ENCODE measurements at places on chromosomes 1 and 21.

- no peak for DNase-seq
These were observed 14.0 kb downstream of the PRDM15 start for GRCh38 chr21:41865002-41865777.

DNA sequence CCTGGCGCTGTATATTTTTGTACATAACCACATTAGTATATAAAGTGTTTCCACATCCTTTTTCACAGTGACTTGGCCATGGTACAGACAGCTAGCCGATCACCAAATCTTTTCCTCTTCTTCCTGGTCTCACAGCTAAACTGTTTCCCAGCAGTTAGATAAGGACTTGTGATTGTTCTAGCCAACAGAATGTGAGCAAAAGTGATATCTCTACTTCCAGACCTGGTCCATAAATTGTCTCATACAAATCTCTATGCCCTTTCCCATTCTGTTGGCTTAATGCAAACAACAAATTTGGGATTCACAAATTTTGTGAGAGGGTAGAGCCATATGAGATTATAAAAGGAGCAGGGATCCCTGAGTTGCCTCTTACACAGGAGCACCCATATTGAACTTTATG, 19.5 kb downstream of the PAFAH2 start:
- no peak for DNase-seq

- DNase-seq: no peak
These were observed 72.5 kb downstream of the ASTN1 start for GRCh38 chr1:177092001-177092400.

DNA sequence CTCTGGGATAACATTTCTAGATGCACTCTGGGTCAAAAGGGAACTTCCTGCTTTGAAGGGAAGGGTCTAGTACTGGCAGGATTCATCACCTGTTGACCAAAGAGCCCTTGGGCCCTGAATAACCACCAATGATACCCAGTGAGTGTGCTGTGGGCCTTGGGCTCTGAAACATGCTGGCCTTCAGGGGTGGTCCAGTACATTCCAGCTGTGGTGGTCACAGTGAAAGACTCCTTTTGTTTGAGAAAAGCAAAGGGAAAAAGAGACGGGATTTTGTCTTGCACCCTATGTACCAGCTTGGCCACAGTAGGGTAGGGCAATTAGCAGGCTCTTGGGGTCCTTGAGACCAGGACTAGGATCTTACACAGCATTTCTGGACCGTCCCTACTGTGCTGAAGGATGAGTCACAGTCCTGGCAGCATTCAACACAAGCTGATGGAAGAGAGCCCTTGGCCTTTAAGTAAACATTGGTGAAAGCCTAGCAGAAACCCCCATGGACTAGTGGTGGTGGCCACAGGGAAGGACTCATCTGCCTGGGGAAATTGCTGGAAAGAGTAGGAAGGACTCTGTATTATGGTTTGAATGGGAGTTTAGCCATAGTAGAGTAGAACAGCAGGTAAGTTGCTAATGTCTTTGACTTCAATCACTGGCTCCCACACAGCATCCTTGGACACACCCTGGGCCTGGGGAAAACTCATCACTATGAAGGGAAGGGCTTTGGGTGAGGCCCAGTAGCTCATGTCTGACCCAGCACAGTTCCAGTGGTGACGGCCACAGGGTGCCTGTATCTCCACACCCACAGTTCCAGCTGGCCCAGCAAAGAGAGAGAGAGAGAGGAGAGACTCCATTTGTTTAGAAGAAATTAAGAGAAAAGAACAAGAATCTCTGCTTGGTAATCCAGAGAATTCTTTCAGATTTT, 87.5 kb downstream of the COL24A1 start:
- no peak for DNase-seq

GRCh38 chr21:16534408-16535101, 804.8 kb downstream of the USP25 start:
- DNase-seq: peak; percentile 79

DNA sequence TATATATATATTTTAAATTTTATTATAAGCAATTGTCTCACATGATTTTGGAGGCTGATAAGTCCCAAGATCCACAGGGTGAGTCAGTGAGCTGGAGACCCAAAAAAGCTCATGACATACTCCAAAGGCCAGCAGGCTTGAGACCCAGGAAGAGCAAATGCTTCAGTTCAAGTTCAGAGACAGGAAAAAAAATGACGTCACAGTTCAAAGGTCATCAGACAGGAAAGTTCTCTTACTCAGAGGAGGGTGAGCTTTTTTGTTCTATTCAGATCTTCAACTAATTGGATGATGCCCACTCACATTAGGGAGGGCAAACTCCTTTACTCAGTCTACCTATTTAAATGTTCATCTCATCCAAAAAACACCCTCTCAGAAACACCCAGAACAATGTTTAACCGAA, 18.2 kb downstream of the RXRG start:
- DNase-seq: no peak

- no peak for DNase-seq
These were observed 14.3 kb upstream of the GPR52 start for GRCh38 chr1:174433451-174433850.

GRCh38 chr1:112625696-112626095, 6.1 kb downstream of the CAPZA1 start:
- no peak for DNase-seq

GRCh38 chr1:86175756-86176155, 19.2 kb upstream of the COL24A1 start:
- DNase-seq: no peak

DNA sequence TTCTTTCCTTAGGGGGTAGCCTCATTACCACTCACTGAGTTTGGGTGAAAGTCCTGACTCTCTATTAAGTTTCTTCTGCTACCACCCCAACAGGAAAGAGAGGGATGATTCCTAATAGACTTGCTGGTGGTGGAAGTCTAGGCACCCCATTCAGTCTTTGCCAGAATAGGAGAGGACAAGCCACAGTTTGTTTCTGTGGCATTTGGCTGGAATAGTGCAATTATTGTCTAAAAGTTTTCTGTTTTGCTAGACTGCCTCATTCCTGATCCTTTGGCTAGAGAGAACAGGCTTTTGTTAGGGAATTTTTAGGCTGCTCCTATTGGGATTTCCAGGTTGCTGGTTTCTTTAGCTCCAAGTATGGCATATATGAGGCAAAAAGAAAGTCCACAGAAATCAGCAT, 9.9 kb upstream of the HJV start:
- no peak for DNase-seq

- peak; percentile 37 for DNase-seq
These were observed 1.4 kb downstream of the CSRP1 start for GRCh38 chr1:201505503-201505890.

GRCh38 chr1:162206749-162207635, 137.5 kb downstream of the NOS1AP start:
- no peak for DNase-seq

- DNase-seq: no peak
These were observed 129.3 kb downstream of the PRDM2 start for GRCh38 chr1:13829152-13829769.

DNA sequence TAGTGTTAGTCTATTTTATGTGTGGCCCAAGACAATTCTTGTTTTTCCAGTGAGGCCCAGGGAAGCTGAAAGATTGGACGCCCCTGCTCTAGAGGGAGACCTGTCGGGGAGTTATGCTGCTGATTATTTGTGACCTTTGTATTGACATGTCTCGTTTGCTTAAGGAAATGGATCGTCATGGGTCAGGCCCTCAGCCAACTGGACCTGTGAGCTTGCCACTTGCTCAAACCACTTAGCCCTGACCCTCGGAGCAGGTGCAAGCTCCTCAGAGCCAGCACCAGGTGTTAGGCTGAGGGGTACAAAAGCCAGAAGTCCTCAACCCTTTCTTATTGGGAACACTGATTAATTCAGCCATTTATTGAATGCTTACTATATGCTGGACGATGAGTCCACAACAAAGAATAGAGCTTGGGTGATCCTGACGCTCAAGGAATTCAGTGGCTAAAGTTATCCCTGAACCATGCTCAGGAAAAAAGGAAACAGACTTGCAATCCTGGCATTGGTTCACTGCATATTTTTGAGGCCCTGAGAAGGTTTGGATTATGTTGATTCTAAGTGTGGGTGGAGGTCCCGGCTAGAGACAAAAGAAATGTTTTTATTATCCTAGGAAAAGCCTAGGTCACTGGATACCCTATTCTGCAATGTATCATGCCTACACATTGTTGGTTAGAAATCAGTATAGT, 19.0 kb downstream of the TGFB2 start:
- no peak for DNase-seq

GRCh38 chr1:152777510-152778137, 2.7 kb downstream of the LCE1F start:
- DNase-seq: no peak

- DNase-seq: no peak
These were observed 38.4 kb upstream of the CD101 start for GRCh38 chr1:116962987-116963639.

DNA sequence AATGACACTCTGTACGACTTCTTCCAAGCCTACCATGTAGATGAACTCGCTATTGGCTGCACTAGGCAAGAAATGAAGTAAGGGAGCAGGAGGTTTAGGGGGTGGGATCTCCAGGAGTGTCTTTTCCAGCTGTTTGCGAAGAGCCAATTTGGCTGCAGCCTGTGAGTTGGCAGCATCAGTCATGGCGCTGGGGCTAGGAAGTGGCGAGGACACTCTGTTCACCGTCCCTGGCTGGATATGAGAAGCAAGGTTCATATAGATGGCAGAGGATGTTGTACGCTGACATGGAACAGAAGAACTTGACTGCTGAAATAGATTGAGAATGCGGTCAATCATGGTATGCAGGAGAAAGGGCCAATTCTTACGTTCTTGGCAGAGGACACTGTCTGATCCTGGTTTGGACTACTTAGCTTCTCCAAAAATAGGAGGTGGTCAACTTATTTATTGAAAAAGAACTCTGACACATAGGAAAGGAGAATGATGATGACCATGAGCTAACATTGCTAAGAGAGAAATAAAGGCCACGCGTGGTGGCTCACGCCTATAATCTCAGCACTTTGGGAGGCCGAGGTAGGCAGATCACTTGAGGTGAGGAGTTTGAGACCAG, 41.2 kb downstream of the SLC27A3 start:
- DNase-seq: no peak

DNA sequence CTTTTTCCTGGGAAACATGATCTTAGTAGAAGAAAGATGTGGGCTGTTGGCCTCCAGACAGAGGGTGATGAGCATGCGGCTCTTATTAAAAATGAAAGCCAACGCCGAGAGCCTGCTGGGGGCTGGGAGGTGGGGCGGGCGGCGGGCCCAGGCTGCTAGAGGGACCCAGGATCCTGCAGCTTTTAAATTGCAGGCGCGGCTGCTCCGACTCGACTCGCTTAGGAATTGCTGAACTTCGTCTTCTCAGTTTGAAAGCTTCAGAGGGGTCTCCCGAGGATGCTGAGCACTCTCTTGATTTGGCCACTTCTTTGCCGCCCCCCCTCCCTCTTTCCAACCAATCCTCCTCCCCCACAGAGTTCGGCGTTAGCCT, 1.2 kb downstream of the AGPAT3 start:
- peak; percentile 87 for DNase-seq

DNA sequence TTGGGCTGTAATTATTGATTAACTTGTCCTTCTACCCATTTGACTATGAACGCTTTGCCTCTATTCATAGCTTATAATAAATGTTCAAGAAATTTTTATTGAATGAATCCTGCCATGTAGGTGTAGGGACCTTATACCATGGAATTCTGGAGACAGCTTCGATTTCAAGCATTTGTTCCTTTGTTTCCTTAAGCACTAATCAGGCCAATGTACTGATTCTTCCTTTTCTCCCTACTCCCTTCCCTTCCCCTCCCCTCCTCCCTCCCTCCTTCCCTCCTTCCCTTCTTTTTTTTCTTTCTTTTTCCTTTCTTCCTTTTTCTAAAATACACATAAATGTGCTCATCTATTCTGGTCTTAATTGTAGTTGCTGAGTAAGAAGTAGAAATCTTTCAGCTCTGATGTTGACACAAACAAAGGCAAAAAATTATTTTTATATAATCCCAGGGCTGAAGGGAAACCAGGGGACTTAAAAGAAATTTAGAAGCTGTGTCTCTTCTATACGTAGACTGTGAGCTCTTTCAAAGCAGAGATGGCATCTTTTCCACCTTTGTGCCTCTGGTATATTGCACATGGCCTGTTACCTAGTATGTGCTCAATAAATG, 24.9 kb upstream of the DNM3 start:
- no peak for DNase-seq

DNA sequence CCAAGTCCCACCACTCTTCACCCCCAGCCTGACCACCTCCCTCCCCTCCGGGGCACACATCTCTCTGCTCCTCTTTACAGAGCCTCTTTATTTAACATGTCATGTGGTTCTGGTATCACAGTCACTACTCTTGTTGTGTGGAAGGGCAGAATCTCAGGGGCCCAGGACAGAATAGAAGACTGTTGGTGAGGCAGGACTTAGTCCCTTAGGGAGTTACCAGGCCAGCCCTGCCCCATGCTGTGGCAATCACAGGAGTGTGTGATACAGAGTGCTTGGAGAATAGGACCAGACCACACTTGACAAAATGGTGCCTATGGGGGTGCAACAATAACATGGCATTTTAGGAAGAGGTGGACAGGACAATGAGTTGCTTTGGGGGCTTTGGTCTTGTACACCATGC, 43.0 kb upstream of the CRNN start:
- no peak for DNase-seq

- no peak for DNase-seq
These were observed 22.5 kb downstream of the BACH1 start for GRCh38 chr21:29321217-29321616.

GRCh38 chr1:32878183-32878582, 7.5 kb upstream of the FNDC5 start:
- DNase-seq: no peak

- no peak for DNase-seq
These were observed 22.7 kb downstream of the CCN1 start for GRCh38 chr1:85603086-85603880.

GRCh38 chr21:41600556-41600955, 92.6 kb upstream of the TMPRSS2 start:
- DNase-seq: no peak

DNA sequence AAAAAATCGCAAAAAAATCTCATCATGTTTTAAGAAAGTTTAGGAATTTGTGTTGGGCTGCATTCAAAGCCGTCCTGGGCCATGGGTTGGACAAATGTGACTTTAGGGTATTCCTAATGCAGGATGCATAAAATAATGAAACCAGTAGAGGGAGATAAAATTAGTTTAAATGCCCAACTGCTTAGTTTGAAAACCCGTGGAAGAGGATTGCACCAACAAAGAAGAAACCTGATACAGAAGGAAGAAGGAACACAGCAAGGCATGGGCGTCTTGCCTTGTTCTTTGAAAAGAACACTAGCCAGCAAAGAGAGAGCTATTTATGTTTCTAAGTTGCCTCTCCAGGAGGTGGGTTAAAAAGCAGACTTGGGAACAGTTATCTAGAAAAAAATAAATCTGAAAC, 37.9 kb downstream of the WDR3 start:
- DNase-seq: peak; percentile 41

DNA sequence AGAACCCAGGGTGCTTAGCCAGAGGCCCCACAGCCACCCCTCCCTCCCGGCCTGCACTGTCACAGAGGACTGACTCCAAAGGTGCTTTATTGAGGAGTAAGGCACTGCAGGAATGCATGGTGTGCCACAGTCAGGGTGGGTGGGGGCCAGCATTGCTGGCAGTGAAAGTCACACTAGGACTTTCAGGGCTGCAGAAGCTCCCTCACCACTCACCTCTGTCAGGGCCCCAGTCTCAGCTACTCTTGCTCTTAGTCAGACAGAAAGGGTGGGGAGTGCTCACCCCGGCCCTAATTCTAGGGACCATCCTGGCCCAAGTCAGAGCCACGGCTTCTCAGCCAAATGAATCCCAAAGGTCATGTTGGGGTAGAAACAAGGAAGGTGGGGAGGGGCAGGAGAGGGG, 19.4 kb downstream of the KNCN start:
- DNase-seq: no peak

GRCh38 chr1:40909281-40909680, 47.1 kb upstream of the CITED4 start:
- DNase-seq: no peak

All from eye (tissue), 1 donor.